ENCODE measurements at places on chromosomes 12 and 14. TPM values are rescaled to one million over a fixed set of nuclear protein-coding genes. Genes with fewer than 3 reads are reported as not detected.

GRCh38 chr12:67952787-67953186 is 36.5 kb upstream of the IFNG-AS1 start:
- no peaks in the 10 kb centered on the region for H3K27me3 ChIP-seq
- H3K4me1 ChIP-seq, result no peaks in the 10 kb centered on the region
- H3K27ac ChIP-seq, result no peak overlapping the region
- H3K4me3 ChIP-seq, result no peak overlapping the region
- no peaks in the 10 kb centered on the region for H3K36me3 ChIP-seq
- DNase-seq, result no peak

- peaks cover 30% of the 10 kb centered on the region for H3K4me1 ChIP-seq
- H3K4me3 ChIP-seq, result peak overlapping the region; percentile 51
- no peak overlapping the region for H3K27ac ChIP-seq
- peaks cover 17% of the 10 kb centered on the region for H3K36me3 ChIP-seq
- no peaks in the 10 kb centered on the region for H3K27me3 ChIP-seq
- no peak for DNase-seq
Observed at GRCh38 chr14:75279763-75280290, 1.2 kb downstream of the FOS start.

DNA sequence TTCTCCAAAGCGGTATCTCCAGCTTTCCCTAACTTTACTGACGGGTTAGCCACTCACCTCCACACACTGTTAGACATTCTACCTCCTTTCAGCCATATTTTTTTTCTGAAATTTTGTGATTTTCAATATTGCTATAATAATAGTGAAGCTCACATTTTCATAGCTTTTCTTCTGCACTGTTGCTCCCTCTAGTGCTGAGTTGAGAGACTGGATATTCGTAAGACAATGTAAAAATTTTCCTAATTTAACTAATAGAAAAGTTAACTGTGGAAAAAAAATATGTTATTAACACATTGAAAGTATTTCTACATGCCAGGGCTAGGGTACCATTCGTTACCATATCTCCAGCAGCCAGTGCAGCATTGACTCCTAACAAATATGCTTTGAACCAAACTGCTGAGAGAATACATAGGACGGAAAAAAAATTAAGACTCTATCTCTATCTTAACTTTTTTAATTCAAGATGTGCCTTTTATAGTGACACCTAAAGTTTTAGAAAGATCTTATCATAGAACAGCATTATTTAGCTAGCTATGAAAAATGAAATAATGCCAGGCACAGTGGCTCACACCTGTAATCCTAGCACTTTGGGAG is 48.7 kb upstream of the ABCC9 start:
- no peak overlapping the region for H3K4me3 ChIP-seq
- H3K4me1 ChIP-seq, result no peaks in the 10 kb centered on the region
- H3K36me3 ChIP-seq, result no peaks in the 10 kb centered on the region
- H3K27me3 ChIP-seq, result 0 out of 2 replicates have a peak, but pooled peaks cover 5% of the 10 kb centered on the region
- DNase-seq, result no peak

DNA sequence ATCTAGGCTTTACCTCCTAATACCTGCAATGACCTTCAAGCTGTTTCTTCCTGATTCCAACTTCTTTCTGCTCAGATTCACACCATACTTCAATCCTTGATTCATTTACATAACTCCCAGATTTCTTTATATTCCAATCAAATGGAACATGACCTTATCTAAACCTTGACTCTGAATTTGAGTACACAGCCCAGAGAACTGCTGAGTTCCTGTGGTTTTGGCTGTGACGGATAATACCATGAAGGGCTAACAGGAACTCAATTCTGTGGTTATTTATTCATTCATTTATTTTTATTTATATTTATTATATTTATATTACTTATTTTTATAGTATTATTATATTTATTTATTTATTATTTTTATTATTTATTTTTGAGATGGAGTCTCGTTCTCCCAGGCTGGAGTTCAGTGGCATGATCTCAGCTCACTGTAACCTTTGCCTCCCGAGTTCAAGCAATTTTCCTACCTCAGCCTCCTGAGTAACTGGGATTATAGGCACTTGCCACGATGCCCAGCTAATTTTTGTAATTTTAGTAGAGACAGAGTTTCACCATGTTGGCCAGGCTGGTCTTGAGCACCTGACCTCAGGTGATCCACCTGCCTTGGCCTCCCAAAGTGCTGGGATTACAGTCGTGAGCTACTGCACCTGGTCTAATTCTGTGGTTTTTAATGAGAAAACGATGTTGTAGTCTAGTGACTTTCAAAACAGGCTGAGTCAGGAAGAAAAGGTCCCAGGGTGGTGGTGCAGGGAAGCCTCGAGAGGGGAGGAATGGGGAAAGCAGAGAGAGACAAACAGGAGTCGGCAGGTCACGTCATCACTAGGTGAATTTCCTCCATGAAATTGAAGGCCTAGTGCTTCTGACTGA is 11.7 kb downstream of the APOLD1 start:
- H3K36me3 ChIP-seq, result no peaks in the 10 kb centered on the region
- H3K4me3 ChIP-seq, result no peak overlapping the region
- DNase-seq, result no peak
- no peaks in the 10 kb centered on the region for H3K27me3 ChIP-seq

- H3K27ac ChIP-seq, result 0 out of 2 replicates have a peak overlapping the region, but pooled peaks have one; percentile 60
- no peak overlapping the region for H3K4me3 ChIP-seq
- peaks cover 36% of the 10 kb centered on the region for H3K4me1 ChIP-seq
- no peaks in the 10 kb centered on the region for H3K36me3 ChIP-seq
Observed at GRCh38 chr12:6369916-6370575, 5.3 kb downstream of the SCNN1A start.

ALG10 gene
- 7.4 TPM for total RNA-seq

FSCB gene
- not detected for total RNA-seq

Measured in SJSA1 (cell line).